Epithelial cell of umbilical artery (primary cell): ENCODE measurements at places on chromosomes 4 and X. TPM values are rescaled to one million over a fixed set of nuclear protein-coding genes. Genes with fewer than 3 reads are reported as not detected.

Gene TMSB15A
- total RNA-seq: 4.1 and 15.9 TPM in 2 replicates

Gene VCX3A
- total RNA-seq: not detected in 2 replicates

Gene RAB33A
- 1.2 and 1.9 TPM in 2 replicates for total RNA-seq

Gene FANCB
- 6.5 and 10.2 TPM in 2 replicates for total RNA-seq

Gene PABPC1L2B
- total RNA-seq: not detected in 2 replicates
